ENCODE measurements at places on chromosomes 5 and 9.

DNA sequence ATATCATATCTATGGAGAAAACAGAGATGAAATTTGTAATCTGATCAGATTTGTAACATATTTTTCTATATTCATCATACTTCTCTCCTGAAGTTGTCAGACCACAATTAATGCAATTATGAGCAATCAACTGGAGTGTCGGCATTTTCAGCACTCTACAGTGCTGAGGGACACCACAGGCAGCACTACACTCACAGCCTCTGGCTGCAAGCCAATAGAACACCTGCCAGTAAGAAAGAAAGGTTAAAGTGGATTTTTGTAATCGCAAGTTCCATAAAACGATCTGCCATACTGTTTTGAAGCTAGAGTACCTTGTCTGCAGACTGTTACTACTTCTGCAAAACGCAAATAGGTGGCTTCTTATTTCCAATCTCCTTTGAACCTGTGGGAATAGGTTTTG is 147.6 kb downstream of the ADAMTS6 start:
- DNase-seq: no peak

DNA sequence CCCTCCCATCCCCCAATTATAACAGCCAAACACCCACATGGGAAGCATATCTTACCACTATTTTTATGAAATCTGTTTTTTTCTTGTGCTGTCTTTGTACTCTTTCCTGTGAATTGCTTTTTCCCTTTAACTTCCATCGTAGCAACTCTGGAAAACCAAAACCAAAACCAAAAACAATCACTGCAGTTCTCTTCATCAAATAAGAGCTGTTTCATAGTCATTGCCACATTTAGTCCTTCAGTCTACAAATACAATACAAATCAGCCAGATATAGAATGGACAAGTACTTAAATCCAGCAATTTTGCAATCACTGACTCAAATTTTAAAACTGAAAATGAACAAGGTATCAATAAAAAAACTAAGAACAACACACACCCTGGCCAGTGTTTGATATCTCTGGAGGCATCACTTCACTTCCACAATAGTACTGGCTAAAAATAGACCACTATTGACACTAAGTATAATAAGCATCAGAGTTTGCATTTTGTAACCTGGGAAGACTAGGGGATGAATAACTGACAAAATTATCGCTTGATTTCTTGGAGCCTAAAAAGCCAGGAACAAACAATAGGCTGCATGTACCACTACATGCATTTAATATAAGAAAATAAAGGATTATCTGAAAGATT is 5.4 kb downstream of the PUM3 start:
- no peak for DNase-seq

DNA sequence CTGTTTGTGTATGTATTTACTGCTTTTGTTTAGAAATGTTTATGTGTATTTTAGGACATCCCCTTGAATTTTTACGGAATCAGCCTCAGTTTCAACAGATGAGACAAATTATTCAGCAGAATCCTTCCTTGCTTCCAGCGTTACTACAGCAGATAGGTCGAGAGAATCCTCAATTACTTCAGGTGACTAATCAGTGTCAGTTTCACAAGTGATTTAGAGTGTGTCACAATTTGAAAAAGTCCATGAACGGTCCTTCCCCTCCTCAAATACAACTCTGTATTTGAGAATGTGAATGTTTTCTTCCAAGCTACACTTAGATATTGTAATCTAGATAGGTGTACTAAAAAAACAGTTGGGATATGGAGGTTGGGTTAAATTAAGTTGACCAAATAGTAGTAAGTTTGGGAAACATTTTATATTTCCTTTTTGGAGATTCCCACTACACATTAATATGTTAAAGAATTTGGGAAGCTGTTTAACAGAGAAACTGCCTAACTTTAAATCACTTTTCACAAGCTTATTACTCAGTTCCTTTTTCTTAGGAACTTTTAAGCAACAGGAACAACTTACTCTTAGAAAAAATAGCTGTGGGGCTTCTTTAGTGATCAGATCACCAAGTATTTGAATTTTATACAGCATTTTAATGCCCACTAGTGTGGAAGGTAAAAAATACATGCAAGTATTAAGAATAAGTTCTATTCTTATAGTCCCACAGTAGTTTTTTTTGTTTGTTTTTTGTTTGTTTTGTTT is 40.9 kb downstream of the RAD23B start:
- no peak for DNase-seq

GRCh38 chr5:146243247-146243646 is 39.8 kb downstream of the RBM27 start:
- no peak for DNase-seq

GRCh38 chr5:180329138-180329435 is 24.0 kb downstream of the GFPT2 start:
- no peak for DNase-seq

- DNase-seq: no peak
Measured at GRCh38 chr5:127355337-127355736, 64.7 kb downstream of the MEGF10 start.

DNA sequence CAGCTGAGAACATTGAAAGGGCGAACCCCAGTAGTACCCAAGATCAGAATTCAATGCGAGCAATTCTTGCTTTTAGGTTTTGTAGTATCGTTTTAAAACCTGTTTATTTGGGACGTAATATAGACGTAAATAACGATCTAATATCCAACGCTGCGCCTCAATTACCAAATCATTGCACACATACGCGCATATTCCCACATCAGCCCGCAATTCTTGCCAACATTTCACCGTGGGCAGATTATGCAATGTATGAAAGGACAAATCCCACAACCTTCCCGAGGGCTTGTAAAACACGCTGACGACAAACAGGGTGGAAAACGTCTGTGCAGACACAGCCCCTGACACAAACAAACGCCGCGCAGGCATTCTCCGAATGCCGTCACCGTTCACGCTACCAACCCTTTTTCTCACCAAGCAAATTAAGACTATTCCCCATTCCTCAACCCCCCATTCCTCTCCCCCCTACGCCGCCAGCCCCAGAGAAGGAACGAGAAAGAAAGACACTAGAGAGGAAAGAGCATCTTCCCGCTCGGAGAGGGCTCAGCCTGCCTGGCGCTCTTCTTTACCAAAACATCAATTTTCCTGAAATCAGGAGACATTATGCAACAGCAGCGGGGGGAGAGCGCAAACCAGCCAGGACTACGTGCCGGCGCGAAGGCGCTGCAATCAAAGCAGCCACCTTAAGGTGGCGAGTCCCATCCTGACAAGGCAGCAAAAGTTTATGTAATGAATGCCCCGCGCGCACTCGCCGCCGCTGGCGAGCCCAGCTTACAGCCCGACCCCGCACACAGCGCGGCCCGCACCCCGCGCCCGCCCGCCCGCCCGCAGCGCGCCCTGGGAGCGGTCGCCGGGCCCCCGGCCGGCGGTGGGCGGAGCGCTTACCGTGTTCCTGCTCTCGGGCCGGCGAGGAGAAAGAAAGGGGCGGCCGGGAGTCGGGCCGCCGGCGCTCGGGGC is 597 bp downstream of the NFIL3 start:
- DNase-seq: peak; percentile 74

DNA sequence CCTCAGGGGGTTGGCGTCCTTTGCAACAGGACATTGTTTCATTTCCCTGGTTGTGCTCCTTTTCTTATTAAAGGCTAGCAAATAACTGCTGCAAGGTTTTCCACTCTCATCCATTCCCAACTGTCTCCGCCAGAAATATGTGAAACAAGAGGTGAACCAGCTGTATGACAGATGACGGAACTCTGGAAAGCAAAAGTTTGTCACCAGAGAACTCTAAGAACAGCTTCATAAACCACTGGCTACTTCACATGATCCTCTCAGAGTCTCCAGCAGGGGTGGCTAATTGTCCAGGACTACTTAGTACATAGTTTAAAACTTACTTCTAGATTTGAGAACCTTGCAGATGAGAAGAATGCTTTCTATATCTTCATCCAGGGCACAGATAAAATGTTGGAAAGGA is 195.9 kb upstream of the RAD23B start:
- DNase-seq: no peak

GRCh38 chr9:119758241-119758640 is 389.0 kb upstream of the BRINP1 start:
- DNase-seq: no peak

- peak; percentile 55 for DNase-seq
Measured at GRCh38 chr9:125904155-125904851, 157.1 kb downstream of the PBX3 start.

GRCh38 chr9:14563902-14564624 is 129.2 kb downstream of the ZDHHC21 start:
- DNase-seq: no peak

GRCh38 chr5:109945723-109946480 is 256.2 kb downstream of the MAN2A1 start:
- no peak for DNase-seq

DNA sequence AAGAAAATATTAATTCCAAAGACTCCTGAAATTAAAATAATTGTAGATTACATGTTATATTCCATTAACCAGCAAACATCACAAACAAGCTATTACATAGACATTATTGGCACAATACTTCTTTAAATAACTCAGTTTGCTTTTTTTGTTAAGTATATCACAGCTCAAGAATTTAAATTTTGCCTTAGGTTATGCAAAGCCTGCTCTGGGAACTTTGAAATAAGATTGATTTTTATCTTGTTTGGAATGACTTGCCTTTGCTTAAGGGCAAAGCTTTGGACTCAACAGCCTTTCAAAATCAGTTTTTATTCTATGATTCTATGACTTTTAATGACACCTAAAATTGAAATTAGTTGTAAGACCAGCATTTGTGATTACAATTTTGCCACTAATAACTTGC is 78.2 kb downstream of the ALDH7A1 start:
- no peak for DNase-seq

DNA sequence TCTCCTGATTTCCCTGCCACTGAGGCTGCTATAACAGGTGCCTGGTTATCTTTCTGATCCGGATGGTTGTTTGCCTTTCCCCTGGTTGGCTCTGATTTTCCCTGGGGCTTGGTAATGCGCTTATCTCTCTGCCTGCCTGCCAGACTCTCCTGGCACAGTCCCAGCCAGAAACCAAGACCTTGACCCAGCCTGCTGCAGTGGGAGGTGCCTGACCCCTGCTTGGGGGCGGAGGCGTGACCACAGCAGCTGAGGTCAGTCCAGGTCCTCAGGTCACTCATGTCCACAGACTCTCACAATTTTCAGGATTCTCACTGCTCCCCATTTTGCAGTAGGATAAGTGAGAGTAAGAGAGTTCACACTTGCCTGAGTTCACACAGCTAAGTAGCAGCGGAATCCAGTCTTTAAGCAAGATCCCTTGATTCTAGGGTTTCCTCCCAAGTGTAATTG is 24.4 kb upstream of the SYNPO start:
- DNase-seq: peak; percentile 75

DNA sequence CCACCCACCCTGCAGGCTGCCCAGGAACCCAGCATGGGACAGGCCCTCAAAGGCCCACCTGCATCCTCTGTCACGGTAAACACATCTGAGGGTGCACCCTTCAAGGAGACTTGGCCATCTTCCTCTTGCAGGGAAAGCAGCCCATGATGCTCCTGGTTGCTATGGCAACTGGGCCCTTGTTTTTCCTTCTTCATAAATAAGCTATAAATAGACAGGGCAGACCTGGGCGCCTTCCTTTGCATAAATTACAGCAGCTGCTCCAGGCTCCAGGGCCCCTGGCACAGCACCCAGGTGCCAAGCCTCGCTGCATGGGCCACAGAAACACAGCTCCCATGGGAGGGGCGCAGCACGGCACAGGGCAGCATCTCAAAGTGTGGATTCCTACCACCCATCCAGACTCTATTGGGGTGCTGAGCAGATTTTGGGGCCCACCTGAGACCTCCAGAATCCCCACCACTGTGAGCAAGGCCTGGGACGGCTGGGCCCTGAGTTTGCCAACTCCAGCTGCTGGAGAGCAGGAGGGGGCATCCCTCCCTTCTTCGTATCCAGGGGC is 5.8 kb upstream of the PSMB7 start:
- no peak for DNase-seq

GRCh38 chr9:93083592-93084470 is 12.2 kb upstream of the CARD19 start:
- peak; percentile 46 for DNase-seq

GRCh38 chr5:174317256-174317894 is 271.9 kb downstream of the NSG2 start:
- DNase-seq: peak; percentile 34

DNA sequence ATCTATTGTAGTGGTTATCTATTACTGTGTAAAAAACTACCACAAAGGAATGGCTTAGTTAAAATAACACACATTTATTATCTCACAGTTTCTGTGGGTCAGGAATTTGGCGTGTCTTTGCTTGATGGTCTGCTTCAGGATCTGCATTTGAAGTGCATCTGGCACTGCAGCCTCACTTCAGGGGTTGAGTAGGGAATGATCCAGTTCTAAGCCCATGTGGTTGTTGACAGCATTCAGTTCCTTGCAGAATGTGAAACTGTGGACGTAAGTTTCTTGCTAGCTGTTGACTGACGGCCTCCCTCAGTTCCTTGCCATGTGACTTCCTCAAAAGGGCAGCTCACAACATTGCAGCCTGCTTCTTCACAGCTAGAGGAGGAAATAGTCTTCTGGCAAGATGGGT is 2.1 kb upstream of the OGN start:
- DNase-seq: peak; percentile 82

DNA sequence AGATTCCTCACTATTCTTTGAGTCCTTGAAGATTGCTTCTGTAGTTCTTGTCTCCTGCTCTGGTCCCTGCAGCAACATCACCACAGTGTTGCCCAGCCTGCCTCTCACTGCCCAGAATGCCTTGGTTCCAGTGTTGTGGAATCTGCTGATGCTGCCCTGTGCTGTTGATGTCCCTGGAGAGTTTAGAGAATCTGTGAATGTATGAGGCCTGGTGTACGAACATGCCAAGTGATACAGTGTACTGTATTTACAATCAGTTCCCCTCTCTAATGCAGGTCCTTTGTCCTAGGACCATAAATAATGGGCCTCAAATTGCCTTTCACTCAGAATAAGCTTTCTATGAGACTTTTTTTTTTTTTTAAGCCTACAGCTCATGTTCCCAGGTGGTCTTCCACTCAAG is 8.2 kb downstream of the SV2C start:
- DNase-seq: no peak

DNA sequence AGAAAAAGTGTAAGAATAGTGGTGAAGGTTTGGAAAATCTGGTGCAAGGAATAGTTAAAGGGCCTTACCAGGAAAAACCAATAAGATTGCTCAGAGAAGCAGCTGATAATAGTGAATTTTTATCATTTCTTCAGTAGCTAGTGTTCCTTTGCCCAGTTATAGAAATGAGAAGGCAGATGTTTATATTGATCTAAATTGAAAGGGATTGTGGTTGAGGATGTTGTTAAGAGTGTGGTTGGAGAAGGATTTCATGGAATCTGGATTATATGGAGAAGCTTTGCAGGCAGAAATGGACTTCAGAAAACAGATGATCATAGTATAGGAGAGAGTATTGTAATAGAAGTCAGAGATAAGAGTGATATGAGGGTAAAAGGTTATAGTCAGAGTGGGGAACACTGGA is 102.6 kb downstream of the XRCC4 start:
- no peak for DNase-seq

DNA sequence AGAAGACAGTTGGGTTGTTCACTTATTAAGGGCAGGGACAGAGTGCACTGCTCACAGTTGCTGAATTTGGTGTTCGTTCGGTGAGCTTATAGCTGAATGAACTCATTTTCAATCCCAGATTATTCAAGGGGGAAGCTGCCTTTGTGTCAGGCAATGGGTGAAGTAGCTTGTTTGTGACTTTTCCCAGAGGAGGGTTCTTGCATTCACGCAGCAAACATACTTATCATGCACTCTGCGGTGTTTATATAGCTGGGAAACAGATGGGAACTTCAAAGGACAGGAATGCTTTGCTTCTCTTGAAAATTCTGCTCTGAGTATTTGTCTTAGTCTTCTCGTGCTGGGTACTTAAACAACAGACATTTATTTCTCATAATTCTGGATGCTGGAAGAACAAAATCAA is 64.7 kb upstream of the ABCA1 start:
- DNase-seq: no peak
